ENCODE measurements at places on chromosomes 7 and 10.

DNA sequence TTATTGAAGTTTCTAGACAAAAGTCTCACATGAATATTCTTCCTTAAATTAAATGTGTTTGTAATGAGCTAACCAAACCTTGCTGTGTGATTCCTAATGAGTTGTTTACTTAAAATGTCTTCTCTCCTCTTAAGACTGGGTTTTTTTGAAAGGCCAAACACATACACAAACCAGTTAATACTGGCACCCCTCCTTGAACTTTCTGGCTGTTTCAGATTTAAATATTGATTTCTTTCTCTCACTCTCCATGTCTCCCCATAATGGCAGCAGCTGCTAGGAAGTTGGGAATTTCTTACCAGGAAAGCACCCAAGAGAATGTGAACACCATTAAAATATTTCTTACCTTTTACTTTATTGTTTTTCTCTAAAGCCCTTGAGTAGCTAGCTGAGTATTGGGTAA is 11.4 kb upstream of the PTN start:
- no peak for DNase-seq

DNA sequence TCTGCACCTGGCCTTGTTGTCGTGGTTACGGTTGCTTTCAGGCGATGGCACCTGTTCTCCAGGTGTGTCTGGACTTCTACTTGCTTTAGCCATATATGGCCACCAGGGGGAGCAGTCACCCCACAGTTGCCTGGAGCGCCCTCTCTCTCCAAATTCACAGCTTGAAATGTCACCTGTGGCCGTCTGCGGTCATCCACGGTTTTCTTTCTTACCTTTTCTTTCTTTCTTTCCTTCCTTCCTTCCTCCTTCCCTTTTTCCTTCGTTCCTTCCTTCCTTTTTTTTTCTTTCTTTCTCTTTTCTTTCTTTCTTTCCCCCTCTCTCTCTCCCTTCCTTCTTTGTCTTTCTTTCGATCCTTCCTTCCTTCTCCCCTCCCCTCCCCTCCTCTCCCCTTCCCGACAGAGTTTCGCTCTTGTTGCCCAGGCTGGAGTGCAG is 150.5 kb upstream of the VKORC1L1 start:
- peak; percentile 65 for DNase-seq

- no peak for DNase-seq
Observed at GRCh38 chr7:148723846-148724245, 25.1 kb downstream of the CUL1 start.

DNA sequence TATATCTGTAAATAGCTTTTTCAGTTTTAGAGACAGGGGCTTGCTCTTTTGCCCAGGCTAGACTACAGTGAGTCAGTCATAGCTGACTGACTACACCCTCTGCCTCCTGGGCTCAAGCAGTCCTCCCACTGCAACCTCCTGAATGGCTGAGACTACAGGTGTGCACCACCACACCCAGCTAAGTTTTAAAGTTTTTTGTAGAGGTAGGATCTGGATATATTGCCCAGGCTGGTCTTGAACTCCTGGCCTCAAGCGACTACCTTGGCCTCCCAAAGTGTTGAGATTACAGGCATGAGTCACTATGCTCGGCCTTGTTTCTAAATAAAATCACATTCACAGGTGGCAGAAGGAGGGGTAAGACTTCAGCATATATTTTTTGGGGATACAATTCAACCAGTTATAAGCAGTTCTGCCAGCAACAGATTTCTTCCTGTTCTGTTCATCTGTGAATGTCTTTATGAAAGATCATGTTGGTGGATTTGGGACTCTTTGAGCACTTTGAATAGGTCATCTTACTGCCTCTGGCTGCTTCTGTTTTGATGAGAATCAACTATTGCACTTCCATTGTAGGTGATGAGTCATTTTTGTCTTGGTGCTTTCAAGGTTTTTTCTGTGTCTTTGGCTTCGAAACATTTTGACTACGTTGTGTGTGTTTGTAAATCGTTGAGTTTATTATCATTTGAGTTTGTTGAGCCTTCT is 15.7 kb downstream of the RBM33 start:
- DNase-seq = no peak

DNA sequence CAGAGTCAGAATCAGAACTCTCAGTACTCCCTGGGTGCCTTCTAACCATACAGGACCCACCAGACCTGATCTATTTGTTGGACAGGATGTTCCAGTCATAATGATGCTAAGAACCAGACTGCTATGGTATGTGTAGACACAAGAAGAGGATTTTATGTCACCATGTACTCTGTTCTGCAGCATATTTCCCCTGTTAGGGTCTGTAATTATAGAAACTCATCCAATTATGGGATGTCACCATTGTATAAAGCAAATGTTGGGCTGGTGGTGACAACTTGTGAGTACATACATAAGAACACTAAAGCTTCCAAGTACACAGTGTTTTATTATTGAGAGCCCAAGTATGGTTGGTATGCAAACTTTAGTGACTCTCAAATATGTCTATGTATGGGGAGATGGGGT is 67.1 kb upstream of the AGBL3 start:
- no peak for DNase-seq

DNA sequence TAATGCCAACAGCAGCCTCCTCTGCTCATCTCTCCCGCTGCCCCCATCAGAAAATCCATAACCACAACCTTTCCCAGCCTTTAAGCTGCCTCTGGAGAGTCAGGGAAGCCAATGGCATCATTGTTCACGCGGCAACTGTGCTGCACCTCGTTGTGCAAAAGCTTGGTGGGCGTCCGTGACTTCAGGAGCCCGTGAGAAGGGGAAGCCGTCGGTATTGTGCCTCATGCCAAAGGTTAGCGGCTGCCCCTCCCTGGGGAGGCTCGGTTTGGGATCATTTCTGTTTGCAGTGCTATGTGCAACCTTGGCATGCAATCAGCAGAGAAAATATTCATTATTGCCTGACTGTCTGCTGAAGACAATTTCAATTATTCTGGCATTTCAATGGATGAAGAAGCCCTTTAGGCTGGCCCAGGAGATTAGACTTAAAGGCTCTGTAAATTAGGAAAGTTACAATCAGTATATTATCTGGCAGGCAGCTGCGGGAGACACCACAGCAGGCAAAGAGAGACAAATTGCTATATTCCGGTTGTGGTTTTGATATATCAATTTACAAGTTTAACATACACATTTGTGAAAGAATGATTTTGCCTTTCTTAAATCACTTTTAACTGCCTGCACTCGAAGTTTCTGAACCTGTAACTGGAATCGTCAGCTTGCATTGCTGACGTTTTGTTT is 244.5 kb downstream of the GATA3 start:
- no peak for DNase-seq

GRCh38 chr7:69739190-69739589 is 140.9 kb downstream of the AUTS2 start:
- peak; percentile 62 for DNase-seq

DNA sequence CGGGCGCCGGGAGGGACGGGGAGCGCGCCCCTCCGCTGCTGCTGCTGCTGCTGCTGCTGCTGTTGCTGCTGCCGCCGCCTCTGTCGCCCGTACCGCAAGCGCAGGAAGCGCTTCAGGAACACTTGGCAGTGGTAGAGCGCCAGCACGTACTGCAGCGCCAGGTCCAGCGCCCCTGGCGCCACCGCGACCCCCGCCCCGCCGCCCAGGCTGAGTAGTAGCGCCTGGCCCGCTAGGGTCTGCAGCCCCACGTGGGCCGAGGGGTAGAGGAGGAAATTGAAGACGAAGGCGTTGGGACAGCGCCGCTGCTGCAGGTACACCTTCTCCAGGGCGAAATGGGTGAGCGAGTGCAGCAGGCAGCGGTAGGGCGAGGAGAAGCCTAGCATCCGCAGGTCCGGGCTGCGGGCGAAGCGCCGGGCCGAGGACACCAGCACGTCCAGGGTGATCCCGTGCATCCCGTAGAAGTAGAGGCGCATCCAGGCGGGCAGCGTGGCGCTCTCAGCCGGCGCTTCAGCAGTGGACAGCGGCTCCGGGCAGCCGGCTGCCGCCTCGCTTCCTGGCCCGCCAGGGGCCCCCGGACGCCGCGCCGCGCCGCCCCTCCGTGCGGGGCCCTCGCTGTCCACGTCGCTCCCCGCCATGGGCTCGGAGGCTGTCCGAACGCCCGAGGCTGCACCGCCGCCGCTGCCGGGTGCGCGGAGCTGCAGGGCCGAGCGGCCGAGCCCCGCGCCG is at the start of gene TMEM229A:
Gene TMEM229A, minus strand, starts transcription at position 699 of the 726 bp plus-strand sequence. Its CDS starts 64 bp downstream, at position 635.
- DNase-seq = peak; percentile 61

GRCh38 chr10:69641261-69641980 is 11.4 kb downstream of the FAM241B start:
- peak; percentile 56 for DNase-seq

DNA sequence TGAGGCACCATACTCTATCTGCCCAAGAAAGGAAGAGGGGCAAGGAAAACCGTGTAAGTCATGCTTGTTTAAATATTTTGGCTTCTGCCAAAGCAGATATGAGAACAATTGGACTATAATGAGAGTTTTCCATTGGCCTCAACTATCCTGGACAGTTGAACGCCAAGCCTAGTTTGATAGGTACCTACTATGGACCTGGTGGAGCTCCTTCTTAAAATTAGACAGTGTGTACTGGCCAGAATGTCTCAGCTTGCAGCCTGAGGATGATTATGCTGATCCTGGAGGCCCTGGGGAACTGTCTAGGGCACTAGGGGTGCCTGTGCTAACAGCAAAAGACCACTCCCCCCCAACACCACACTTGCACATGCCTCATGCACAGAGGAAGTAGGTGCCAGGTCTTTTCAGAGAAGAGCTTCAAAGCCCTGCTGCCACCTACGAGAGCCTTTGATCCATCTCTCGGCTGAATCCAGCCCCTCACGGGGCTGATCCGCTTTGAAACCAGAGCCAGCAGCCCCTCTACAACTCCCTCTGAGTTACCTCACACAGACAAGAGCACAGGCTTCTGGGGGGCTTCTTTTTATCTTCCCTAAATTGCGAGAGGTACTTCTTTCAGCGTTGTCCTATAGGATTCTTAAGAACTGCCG is 473.8 kb upstream of the GALNT17 start:
- DNase-seq = no peak

GRCh38 chr7:5693529-5693928 is 87.9 kb downstream of the RNF216 start:
- peak; percentile 86 for DNase-seq

DNA sequence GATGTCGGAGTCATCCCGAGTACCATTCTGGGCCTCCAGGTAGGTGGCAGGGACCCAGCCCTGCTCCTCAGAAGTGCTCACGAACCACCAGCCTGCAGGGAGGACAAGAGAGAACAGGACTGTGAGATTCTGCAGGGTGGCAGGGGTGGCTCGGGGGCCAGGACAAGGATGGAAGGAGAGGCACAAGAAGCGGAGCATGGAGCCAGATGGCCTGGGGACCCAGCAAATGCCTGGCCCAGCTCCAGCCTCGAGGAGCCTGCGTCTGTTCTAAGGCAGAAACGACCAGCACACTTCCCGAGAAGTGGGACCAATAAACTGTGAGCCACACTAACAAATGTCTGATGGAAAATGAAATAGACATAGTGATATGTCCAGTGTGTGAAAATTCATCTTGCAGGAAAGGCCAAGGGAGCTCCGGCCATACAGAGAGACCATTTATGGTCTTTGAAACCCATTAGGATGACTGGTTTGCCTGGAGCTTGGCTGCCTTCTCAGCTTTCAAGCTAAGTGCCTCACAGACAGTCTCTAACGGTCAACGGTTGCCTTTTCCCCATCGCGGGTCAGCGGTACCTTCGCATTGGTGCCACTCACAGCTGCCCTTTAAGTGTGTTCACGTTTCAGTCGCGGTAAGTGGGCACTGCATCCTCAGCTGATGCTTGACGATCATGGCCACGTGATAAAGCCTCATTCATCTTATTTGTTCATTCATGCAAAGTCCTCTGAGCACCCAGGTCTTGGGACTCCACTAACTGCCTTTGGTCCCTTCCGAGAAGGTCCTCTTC is 133.8 kb downstream of the NEURL1 start:
- DNase-seq = no peak

GRCh38 chr7:145876376-145876775 is 240.2 kb upstream of the CNTNAP2 start:
- no peak for DNase-seq

- DNase-seq = no peak
Observed at GRCh38 chr7:150631866-150632864, at the start of gene GIMAP6. TSS of gene GIMAP6 (minus strand) at chr7:150632385. CDS start at chr7:150630142, 2,243 bp downstream.

GRCh38 chr7:108419961-108420908 is 36.0 kb downstream of the NRCAM start:
- no peak for DNase-seq

GRCh38 chr7:158779061-158780000 is 50.0 kb downstream of the ESYT2 start:
- no peak for DNase-seq

- DNase-seq = no peak
Observed at GRCh38 chr7:19107081-19107355, 10.4 kb downstream of the TWIST1 start.

DNA sequence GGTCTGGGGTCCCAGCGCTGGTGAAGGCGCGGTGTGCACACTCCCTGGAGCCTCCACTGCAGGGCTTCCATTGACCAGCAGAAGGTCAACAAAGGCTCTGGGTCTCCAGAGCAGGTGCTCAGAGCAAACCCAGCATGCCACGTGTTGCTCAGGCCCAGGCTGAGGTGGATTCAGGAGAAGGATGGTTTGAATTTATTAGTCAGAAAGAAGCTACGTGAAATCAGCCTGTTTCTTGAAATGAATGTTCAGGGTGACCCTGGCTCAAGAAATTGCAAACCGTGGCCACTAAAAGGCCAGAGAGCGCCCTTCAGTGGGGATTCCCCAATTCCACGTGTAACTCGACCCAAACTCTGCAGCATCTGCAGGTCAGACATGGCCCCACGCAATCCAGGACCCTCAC is 82.7 kb upstream of the PFKP start:
- DNase-seq = no peak

DNA sequence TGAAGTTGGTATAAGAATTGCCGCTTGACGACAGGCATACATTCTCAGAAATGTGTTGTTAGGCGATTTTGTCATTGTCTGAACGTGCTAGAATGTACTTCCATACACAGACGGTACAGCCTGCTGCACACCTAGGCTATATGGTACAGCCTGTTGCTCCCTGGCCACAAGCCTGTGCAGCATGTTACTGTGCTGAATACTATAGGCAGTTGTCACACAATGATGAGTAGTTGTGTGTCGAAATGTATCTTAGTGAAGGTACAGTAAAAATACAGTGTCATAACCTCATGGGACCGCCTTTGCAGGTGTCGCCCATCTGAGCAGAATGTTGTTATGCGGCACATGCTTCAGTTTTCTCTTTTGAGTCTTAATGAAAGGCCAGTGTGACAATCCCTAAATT is 66.5 kb downstream of the SHH start:
- no peak for DNase-seq

DNA sequence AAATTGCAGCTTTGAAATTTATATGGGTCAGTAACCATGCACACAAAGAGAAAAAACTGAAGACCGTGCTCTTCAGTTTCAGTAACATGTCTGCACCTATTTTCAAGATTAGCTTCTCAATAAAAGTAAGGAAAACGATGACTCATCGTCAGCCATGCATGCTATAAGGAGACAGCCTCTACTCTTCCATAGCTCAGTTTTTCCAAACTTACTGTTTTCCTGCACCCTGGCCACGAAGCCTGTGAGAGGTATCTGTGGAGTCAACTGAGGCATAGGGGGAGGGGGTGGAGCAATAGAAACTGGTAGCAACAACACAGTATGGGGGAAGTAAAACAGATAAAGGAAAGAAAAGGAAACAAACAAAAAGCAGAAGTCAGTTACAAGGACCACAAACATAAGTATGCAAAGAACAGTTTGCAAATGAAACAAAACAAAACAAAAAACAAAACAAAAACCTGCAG is 58.0 kb downstream of the PDSS1 start:
- peak; percentile 73 for DNase-seq

- peak; percentile 37 for DNase-seq
Observed at GRCh38 chr7:16479591-16479990, 14.1 kb upstream of the SOSTDC1 start.

All from kidney tubule cell (primary cell).